Bronchial epithelial cell (primary cell): ENCODE measurements at places on chromosomes 1 and 21. TPM values are rescaled to one million over a fixed set of nuclear protein-coding genes. Genes with fewer than 3 reads are reported as not detected.

Gene LRRC47
- total RNA-seq: 35.6 and 37.9 TPM in 2 replicates

Gene RALGPS2
- 15.0 and 21.8 TPM in 2 replicates for total RNA-seq

DNA sequence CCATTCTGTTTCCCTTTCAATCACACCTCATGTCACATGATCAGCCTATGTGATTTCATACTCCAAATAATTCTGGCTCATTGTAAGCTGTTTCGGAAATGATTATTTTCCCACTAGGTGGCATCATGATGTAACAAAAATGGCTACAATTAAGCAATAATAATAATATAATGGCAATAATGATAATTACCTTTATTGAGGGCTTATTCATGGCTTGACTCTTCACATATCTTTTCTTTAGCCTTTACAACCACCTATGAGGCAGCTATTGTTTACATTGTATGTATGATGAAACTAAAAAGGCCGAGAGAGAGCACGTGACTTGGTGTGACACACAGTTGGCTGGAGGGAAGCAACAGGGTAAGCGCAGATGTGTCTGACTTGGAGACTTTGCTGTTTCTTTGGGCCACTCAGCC, 12.5 kb upstream of the KPRP start:
- peak; percentile 92 for DNase-seq

Gene PGLYRP4
- total RNA-seq: 2.0 TPM in 1 of 2 replicates, not detected in the other

GRCh38 chr1:155052439-155053395, 1.6 kb downstream of the ADAM15 start:
- peak; percentile 42 for DNase-seq

GRCh38 chr1:43327549-43328292, 9.9 kb upstream of the MPL start:
- DNase-seq: peak; percentile 14

- DNase-seq: no peak
Measured at GRCh38 chr1:93000291-93000690, 39.0 kb upstream of the DIPK1A start.

DNA sequence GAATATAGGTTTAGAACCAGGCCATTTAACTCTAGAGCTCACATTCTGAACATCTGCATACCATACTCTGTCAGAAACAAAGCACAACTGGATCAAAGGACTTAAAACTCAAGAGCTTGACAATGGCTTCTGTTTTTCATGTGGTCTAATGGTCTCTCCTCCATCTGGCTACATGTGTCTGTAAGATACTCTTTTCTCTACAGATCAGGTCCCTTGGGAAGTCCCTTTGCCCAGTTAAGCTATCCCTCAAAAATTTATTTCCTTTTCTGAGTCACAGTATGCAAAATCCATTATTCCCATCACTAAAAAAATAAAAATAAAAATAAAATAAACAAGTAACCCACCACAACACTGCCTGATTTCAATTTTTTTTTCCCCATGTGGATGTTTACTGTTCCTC, 357.0 kb upstream of the PRMT6 start:
- DNase-seq: peak; percentile 17

DNA sequence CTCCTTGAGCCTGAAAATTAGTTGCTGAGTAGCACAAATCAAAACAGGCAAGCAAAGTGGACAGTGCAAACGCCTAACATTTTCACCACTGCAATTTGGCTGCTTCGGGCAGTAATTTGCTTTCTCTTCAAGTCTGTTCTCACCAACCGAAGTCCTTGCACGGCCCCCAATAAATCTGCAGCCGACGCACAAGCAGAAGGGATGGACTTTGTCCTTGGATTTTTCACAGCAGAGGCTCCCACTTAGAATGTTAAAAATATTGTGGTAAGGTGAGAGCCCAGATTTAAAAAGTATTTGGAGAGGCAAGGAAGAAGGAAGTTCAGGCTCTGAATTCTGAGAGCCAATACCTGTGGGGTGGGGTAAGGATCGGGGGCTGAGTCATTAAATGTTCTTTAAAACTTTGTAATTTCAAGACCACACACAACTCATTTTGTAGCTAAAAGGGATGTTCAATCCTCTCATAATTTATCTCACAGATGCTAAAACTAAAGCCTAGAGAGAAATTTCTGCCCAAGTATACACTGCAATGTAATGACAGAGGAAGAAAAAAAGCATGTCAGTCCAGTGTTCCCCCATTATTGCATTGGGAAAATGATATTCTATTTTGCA, 6.2 kb downstream of the CD247 start:
- no peak for DNase-seq

DNA sequence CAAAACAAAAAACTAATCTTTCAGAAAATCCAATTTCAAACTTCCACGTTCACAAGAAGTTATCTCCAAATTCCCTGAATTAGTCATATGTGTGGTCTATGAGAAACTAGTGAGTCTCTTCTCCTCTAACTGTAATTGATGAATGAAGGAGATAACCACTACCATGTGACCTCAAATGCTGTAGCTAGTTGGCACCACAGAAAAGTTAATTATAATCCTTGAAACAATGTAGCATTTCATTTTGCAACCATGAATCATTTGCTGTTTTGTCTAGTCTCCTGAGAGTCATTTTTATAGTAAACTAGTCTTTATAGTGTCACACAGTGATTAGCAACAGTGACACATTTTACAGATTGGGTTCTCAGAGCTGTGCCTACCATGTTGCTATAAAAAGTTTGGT, 287.5 kb downstream of the LRRIQ3 start:
- peak; percentile 5 for DNase-seq

DNA sequence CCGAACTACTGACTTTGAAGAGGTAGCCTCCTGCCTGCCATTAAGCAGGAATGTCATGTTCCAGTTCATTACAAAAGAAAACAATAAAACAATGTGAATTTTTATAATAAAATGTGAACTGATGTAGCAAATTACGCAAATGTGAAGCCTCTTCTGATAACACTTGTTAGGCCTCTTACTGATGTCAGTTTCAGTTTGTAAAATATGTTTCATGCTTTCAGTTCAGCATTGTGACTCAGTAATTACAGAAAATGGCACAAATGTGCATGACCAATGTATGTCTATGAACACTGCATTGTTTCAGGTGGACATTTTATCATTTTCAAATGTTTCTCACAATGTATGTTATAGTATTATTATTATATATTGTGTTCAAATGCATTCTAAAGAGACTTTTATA, 159.8 kb upstream of the SGIP1 start:
- no peak for DNase-seq

DNA sequence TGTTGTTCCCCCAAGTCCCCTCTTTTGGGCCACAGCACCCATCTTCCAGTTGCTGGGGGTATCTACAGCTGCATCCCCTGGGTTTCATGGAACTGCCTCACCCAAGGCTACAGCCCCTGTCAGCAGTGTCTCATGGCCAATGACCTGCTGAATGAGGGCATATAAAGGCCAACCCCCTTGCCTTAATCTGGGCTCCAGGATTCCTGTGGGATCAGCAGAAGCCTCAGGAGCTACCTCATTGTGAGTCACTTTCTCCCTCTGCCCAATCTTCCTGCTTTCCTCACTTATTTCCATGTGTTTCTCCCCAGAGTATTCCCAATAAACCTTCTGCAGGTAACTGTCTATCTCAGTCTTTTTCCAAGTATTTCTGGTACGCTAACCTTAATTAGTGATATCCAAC, 37.3 kb upstream of the SYT14 start:
- peak; percentile 82 for DNase-seq

- DNase-seq: no peak
Measured at GRCh38 chr1:153968408-153968807, 706 bp downstream of the CREB3L4 start.

Gene SPRR1A
- total RNA-seq: 41.2 TPM in 1 of 2 replicates, not detected in the other
